ENCODE measurements at places on chromosomes 5 and 9.

- DNase-seq, result no peak
These were observed 39.3 kb downstream of the BOD1 start for GRCh38 chr5:173577166-173577565.

- no peak for DNase-seq
These were observed 15.9 kb upstream of the ADAMTS16 start for GRCh38 chr5:5124231-5124630.

GRCh38 chr5:81290146-81290545, 11.2 kb upstream of the ZCCHC9 start:
- no peak for DNase-seq

DNA sequence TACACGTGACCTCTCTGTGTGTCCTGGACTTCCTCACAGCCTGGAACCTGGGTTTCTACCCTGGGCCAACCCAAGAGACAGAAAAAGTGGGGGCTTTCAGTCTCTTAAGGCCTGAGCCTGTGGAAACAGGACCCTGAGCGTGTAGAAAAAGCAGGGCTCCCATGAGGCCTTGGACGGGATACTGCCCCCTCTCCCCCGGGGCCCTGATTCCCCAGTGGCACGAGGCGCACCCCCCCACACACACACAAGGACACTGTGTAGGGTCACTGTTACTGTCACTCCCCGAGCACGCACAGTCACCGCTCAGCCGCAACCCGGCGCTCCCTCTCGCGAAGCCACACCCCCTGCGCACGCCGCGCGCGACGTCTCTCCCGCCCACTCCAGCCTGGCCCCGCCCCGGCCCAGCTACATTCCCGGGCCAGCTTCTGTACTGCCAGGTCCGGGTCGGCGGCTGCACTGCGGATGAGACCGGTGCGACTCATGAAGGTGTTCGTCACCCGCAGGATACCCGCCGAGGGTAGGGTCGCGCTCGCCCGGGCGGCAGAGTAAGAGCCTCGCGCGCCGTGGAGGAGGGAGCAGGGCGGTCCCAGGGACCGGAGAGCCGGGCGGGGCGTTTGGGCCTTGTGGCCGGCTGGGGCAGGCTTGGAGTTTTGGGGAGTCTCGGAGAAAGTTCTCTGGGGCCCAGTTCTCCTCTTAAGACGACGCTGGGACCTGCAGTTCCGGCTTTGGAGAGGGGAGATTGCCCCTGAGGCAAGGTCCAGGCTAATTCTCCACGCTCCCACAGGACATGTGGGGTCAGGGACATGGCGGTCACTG, at the start of gene GRHPR:
GRHPR (plus strand) TSS at position 408 of the 816 bp plus-strand sequence; CDS start at position 463, 55 bp downstream.
- peak; percentile 78 for DNase-seq

GRCh38 chr9:21549251-21549765, 67.2 kb upstream of the IFNE start:
- DNase-seq, result no peak

GRCh38 chr5:154410786-154411185, 35.0 kb upstream of the SAP30L start:
- DNase-seq, result no peak

DNA sequence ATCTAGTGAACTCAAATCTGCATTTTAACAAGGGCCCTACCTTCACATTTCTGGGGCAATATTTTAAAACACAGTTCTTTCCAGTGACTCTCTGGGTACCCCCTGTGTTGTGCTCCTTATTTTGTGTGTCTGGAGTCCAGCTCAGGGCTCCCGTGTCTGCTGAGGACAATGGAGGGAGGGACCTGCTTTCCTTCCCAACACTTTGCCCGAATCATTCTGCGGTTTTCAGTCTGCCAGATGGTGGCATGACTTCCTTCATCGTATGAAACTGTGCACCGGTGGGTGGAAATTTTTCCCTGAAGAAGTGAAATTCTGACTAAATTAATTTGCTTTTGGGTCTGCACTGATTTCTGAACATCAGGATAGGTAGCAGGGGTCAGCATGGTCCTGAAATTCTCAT, 153.6 kb upstream of the CD180 start:
- no peak for DNase-seq

DNA sequence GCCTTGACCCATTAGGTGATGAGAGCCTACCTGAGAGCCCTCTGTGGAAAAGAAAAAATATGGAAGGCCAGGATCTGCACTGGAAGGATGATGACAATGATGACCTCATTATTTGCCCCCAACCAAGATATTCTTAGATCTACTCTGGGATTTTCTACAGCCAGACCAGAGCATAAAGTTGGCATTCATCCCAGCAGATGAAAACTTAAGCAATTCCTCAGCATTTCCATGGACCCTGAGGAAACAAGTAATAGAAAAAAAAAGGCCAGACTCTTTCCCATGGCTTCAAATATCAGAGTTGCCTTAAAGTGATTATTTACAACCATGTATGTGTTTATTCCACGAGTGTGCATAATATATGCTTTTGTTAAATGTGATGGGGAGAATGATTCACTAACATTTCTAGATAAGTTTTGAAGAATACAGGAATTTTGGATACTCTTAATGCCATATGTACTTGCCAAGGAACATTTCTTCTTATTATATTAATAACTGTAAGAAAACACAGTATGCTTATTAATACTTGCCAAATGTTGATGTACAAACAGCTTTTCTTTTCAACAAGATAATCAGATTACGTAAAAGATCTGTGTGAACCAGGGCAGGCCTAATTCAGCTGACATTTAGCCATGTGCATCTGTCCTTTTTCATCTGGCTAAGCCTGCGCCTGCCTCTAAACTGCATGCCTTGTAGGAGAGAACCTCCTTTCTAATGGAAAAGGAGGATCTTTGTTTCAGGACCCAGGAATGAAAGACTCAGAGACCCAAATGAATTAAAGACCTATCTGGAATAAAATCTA, 94.8 kb downstream of the ARRDC3 start:
- no peak for DNase-seq

DNA sequence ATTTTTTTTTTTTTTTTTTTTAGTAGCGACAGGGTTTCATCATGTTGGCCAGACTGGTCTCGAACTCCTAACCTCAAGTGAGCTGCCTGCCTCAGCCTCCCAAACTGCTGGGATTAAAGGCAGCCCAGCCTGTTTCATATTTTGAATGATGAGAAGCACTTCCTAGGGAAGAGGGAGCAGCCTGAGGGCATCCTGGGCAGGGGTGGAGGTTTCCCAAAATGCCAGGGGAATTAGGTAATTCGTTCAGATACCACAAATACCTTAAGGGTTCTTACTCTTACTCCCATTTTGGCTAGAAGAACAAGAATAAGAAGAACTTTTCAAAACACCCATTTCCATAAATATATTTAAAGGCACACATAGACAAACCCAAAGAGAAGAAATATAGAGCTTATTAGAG, 29.5 kb upstream of the RAPGEF1 start:
- DNase-seq, result no peak

- DNase-seq, result no peak
These were observed 4.4 kb upstream of the EBF1 start for GRCh38 chr5:159104051-159104651.

GRCh38 chr9:98168941-98169488, 23.4 kb downstream of the CORO2A start:
- peak; percentile 8 for DNase-seq

GRCh38 chr5:89981021-89981420, 428.5 kb downstream of the CETN3 start:
- DNase-seq, result no peak

- no peak for DNase-seq
These were observed 68.9 kb downstream of the PPIC start for GRCh38 chr5:122967625-122968024.

DNA sequence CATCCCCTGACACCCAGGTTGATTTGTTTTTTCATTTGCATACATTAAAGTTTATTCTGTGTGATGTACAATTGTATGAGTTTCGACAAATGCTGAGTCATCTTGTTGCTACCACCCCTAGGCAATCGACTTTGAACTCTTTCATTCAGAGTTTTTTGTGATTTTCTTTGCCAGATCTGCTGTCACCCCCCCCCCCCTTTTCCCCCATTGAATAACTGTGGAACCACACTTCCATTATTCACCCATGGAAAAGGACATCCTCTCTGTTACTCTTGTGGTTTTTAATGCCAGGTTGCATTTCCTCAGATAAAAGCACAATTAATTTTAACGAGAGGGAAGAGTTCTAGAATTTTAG, 13.7 kb upstream of the FAM120AOS start:
- DNase-seq, result no peak

DNA sequence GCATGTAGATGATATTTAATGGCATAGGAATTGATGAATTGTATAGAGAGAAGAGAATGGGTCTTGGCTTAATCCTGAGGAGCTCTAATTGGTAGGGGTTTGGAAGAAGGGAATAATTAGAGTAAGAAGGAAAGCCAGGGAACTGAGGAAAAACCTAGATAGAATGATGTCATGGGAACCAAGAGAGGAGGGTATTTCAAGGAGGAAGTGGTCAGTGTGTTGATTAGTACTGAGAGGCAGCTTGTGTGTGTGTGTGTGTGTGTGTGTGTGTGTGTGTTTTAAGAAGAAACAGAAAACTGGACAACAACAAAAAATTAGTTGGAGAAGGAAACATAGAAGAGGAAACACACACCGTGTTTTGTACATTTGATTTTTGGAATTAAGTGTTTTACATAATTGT, 42.8 kb downstream of the MAST4 start:
- no peak for DNase-seq

DNA sequence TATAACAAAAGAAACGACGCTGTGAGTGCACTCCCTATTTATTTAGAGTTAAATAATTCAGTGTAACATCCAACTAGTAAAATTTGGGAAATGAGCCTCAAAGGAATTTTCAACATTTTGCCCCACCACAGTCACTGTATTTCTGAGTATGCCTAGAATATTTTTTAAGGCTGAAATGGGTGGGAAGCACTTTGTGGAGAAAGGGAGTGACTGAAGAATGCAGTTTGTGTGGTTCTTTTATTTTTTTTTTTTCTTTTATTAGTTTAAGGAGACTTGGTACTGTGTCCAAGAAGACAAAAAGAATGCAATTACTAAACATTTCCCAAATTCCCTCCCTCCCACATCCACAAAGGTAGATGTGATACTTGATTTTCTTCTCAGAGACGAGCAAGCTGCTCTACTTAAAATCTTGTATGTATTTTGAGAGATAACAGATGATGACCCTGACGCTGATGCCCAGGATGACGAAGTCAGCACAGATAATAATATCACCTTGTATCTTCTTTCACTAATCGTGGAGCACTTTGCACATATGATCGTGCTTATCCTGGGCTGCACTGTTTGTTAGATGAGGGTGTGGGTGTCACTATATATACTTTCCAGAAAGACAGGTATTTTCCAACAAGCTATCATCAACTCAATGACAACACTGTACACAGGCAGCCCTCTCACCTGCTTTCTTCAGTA, 586.3 kb downstream of the RAB3C start:
- no peak for DNase-seq

DNA sequence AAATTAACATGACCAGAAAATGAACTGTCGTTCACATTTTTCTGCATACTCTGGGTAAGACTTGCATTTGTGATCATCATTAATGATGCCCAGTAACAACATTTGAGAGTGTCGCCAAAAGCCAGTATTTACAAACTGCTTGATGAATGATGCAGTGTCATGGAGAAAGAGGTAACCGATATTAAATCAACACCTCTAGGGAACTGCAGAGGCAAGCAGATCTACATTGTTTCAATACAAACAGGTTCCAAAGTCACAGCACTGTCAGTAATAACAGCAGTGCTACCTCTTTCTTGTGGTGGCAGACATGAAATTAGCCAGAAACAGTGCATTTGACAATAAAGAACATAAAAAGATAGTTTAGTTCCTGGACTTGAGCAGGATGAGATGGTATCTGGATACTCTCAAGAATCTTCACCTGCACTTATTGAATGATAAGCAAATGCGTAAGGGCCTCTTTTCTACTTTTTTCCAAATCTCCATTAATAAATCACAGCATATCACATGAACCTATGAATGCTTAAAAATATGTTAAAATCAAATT, 456.6 kb downstream of the ARHGEF28 start:
- DNase-seq, result no peak

DNA sequence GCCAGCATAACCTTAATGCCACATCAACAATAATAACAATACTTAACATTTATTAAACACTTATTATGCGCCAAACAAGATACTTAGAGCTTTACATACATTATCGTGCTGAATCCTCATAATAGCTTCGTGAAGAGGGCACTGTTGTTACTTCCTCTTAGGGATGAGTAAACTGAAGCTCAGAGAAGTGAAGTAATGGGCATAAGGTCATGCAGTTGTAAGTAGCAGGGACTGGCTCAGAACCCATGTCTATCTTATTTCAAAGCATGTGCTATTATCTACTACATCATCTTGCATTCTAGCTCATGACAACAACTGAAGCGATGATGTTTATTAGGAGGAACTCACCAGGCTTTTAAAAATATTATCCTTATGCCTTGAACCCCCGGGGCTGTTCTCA, 34.9 kb upstream of the PPP3R2 start:
- DNase-seq, result no peak

- no peak for DNase-seq
These were observed 15.9 kb upstream of the TRIM14 start for GRCh38 chr9:98134702-98135557.

- no peak for DNase-seq
These were observed 131.3 kb downstream of the MACIR start for GRCh38 chr5:103389846-103390245.

DNA sequence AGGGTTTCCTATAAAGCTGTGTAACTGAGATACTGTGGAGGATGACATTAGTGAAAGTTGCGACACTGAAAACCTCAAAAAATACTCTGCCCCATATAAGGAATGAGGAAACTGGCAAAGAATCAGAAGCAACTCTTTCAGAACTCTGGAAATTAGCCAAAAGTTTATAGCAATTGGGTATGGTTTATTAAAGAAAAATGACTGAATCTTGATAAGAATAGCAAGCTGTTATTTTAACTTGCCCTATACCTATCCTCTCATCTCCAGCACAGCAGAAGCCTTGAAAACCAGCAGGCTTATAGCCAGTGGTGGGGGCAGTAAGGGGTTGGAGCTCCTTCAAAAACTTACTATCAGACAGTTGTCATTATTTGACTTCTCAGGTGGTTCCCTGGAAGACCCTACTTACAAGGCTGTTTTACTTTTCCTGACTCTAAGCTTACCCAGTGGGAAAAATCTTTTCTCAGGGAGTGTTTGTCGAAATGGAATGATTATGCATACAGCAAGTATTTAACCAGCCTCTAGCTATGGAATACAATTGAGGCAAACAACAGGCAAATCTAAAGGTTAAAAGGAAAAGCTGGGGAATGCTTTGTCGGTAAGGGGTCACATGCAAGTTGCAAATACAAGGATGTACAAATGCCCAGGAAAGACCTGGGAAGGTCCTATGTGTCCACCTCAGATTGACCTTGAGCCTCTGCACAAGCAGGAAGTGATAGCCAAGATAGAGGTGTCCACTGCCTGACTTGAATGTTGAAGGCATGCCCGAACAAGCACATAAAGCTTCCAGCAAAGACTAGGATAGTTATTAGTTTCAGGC, 21.0 kb upstream of the FAM151B start:
- no peak for DNase-seq

GRCh38 chr9:17938035-17938655, 359.3 kb downstream of the SH3GL2 start:
- no peak for DNase-seq

GRCh38 chr9:84711398-84711777, 41.9 kb downstream of the NTRK2 start:
- no peak for DNase-seq

- no peak for DNase-seq
These were observed 15.1 kb downstream of the FGF1 start for GRCh38 chr5:142670804-142671203.

- no peak for DNase-seq
These were observed 477.1 kb downstream of the PDE4D start for GRCh38 chr5:59416451-59416850.

GRCh38 chr5:125576822-125577221, 830.4 kb upstream of the ZNF608 start:
- no peak for DNase-seq
